ENCODE measurements at places on chromosomes 3 and 15. TPM values are rescaled to one million over a fixed set of nuclear protein-coding genes. Genes with fewer than 3 reads are reported as not detected.

- DNase-seq = no peak
- no peak overlapping the region for H3K4me3 ChIP-seq
- no peak overlapping the region for H3K27ac ChIP-seq
- no peaks in the 10 kb centered on the region for H3K27me3 ChIP-seq
Measured at GRCh38 chr3:23256741-23257435, 53.8 kb downstream of the UBE2E2 start.

DNA sequence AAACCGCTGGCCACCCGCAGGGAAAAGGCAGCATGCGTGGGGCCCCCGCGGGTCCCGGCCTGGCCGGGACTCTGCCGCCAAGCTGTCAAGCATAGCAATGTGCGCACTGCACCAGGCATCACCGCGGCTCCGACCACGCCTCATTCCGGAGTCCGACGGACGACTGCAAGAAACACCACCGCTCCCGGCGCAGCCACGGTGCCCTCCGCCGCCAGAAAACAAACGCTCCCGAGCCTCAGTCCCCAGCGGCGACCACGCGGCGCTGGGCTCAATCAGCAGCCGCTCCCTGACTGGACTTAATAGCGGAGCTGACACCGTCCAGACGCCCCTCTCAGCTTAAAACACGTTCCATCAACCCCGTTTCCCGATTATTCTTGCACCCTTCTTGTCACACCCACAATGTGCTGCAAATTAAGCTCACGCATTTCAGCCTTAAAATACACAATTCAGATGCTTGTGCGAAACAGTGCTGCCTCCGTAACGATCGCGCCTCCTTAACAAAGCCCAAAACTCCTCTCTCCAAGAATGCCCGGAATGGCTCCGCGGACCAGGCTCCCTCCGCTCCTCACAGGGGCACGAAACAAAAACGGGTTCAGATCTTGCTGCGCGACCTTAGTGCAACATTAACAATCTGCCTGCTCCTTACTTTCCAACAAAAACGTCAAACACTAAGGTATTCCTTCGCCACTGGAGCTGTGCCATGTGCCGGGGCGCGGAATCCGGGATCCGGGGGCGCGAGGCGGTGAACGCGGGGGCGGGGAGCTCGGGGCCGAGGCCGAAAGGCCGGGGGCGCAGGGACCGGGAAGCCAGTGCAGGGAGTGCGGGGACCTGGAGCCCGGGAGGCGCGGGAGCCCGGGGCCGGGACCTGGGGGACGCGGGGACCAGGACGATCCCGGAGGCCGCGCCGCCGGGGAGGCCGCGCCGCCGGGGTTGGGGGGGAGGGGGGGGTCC is 655 bp downstream of the CYFIP1 start:
- no peaks in the 10 kb centered on the region for H3K4me1 ChIP-seq
- peak overlapping the region; percentile 94 for H3K4me3 ChIP-seq
- H3K27me3 ChIP-seq = no peaks in the 10 kb centered on the region
- peak; percentile 76 for DNase-seq
- H3K36me3 ChIP-seq = no peaks in the 10 kb centered on the region

GRCh38 chr3:119304201-119304713 is 10.1 kb downstream of the ARHGAP31 start:
- H3K27ac ChIP-seq = no peak overlapping the region
- H3K4me3 ChIP-seq = no peak overlapping the region
- H3K27me3 ChIP-seq = no peaks in the 10 kb centered on the region
- DNase-seq = no peak
- H3K36me3 ChIP-seq = no peaks in the 10 kb centered on the region
- no peaks in the 10 kb centered on the region for H3K4me1 ChIP-seq

DNA sequence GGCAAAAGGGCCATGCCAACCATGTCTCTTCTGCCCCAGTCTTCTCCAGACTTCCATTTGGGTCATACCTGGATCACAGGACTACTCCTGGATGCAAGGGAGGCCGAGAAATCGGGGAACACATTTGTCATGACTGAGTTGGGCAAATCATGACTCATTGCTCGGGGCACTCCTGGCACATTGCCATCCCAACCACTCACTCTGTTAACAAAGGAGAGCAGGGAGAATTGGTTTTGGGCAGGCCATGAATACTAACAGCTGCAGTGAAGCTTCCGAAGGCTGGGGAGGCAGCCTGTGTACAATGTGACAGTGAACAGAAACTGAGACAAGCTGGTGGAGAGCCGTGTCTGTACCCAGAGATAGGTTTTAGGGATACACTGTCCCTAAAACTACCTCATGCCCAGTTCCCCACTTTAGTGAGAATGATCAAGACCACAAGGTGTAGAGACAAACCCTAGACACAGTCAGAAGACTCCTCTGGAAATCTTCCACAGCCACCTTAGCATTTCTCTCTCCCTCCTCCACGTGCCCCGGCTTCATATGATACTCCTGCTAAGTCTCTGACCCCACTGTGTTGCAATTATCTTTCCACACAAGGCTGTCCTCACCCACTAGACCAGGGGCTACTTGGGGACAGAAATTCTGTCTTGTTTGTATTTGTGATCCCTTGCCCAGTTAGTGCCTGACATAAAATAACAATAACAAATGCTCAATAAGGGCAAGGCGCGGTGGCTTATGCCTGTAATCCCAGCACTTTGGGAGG is 10.5 kb upstream of the BUB1B start:
- H3K27me3 ChIP-seq = no peaks in the 10 kb centered on the region
- no peak overlapping the region for H3K27ac ChIP-seq
- no peak for DNase-seq
- H3K4me1 ChIP-seq = no peaks in the 10 kb centered on the region
- no peak overlapping the region for H3K4me3 ChIP-seq

GRCh38 chr3:58383476-58383875 is 50.2 kb downstream of the PDHB start:
- no peak overlapping the region for H3K4me3 ChIP-seq
- no peaks in the 10 kb centered on the region for H3K4me1 ChIP-seq
- no peak for DNase-seq

DNA sequence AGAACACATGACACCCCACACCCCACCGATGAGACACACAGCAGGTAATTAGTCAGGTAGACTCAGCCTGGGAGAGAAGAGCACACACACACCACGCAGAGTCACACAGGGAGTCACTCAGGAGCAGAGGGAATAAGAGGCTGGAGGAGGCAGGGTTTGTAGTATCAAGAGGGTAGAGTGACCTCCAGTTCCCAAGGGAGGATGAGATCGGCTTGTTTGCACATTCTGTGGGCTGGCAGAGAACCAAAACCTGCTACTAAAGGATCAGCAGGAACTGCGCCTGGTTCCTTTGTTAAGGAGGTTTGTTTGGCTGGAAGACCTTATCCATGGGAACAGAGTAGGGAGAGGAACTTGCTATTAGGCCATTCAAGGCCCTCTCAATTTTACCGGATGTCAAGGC is 281.4 kb upstream of the SLCO3A1 start:
- H3K27me3 ChIP-seq = no peaks in the 10 kb centered on the region
- no peak for DNase-seq
- H3K4me1 ChIP-seq = no peaks in the 10 kb centered on the region
- no peak overlapping the region for H3K4me3 ChIP-seq
- no peaks in the 10 kb centered on the region for H3K36me3 ChIP-seq

DNA sequence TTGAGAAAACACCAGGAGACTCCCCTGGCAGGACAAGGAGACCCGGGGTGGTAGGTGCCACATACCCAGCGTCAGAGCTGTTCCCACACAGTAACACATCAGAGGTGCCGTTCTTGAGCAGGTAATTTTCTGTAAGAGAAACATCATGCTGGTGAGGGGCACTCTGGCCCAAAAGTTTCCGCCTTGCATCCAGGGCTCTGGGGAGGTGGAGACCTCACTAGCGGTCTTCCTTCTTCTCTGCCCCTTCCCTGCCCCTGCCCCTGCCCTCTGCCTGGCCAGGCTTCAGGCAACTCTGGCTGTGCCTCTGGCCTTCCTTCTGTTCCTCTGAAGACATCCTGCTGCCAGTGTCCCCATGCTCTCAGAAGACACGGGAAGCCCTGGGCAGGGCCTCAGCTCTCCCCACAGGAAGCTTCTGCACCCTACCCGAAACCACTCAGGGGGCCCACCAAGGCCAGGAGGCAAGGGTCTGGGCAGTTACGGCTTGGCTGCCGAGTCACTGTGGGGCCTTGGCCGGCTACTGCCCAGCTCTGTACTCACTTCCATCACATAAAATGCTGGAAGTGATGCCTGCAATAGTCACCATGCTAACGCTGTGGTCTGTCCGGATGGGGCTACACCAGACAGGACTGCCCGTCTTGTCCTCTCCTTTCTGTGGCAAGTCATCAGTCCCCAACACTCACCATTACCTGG is 41.3 kb downstream of the SCN5A start:
- DNase-seq = peak; percentile 39
- H3K4me1 ChIP-seq = no peaks in the 10 kb centered on the region
- no peak overlapping the region for H3K4me3 ChIP-seq

The PPP2R3A gene
- 19.6 TPM for total RNA-seq

The OR5K2 gene
- total RNA-seq = not detected

The CFAP20DC gene
- total RNA-seq = 0.39 TPM

The NDN gene
- 29.0 TPM for total RNA-seq
